H7 (cell line): ENCODE measurements at places on chromosomes 12 and 14. TPM values are rescaled to one million over a fixed set of nuclear protein-coding genes. Genes with fewer than 3 reads are reported as not detected.
A peak's percentile ranks its signal among the peaks of the same experiment; 100 is the strongest.

DNA sequence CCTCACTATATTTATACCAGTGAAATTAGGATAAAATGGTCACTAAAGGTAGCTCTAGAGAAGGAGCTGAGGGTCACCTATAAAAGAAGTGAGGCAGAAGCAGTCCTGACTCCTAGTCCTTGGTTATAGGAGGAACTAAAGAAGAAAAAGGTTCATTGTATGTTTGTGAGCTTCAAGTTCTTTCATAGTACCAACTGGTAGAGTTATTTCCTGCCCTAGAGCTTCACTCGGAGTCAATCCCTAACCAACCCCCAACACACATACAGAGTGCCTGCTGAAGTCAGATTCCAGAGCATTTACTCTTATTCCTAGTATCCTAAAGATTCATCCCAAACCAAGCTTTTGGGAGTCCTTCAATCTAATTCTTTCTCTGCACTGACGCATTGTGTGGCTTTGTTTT is 29.3 kb upstream of the FRMD6 start:
- DNase-seq = no peak

DNA sequence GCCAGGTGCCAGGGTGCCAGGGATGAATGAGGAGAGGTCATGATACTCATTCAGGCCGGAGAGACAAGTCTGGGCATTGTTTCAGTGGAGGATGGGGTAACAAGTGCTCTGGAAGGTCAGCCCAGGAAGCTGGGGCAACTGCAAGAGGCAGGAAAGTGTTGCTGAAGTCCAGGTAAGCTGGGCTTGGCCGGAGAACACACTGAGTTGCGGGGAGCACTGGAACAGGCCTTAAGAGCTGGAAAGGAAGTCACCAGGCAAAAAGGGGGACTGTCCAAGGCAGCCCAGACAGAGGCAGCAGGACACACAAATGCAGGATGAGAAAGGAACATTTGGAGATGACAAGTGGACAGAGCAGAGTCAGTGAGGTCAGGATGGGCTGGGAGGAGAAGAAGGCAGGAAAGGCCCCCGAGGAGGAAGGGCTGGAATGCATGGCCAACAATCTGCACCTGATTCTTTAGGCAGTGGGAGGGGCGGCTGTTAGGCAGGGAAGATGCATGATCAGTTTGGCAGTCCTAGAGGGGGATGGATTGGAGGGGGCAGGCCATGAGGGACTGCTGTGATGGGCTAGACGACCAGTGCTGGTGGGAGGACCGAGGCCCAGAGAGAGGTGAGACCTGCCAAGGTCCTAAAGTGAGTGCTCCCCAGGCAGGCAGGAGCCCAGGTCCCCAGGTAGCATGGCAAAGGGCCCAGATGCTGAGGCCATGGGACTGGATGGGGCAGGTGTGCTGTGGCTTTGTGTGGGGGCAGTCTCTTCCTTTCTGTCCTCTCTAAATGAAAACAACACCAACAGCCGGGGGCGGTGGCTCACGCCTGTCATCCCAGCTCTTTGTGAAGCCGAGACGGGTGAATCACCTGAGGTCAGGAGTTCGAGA is 17.2 kb upstream of the HHIPL1 start:
- DNase-seq = peak; percentile 63

- DNase-seq = no peak
Observed at GRCh38 chr12:5756338-5756842, 188.7 kb downstream of the ANO2 start.

GRCh38 chr12:42794806-42795205 is 205.3 kb upstream of the PRICKLE1 start:
- DNase-seq = no peak

DNA sequence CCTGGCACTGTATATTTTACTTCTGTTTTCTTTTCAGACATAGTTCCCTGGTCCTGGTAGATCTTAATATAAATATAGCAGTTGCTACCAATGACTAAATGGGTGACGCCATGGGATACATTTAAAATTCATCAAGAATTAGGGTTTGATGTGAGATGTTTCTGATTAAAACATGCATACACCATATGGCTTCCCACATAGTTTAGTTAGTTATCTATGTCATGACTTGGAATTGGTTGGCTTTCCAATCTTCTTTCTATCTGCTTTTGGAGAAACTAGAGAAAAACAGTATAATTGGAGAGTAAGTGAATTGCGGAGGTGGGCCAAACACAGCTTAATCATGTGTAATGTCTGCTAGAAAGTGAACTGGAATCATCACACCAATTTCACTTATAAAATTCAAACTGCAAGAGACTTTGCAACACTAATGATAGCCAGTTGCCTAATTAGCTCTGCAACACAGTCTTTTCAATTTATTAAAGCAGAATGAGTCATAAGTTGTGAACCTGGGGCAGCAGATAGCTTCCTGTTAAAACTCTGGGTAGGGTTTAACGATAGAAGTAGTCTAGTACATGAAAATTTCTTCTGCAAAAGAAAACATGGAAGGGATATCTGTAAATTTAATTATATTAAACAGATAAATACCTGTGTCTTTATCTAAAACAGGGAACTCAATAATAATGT is 295.2 kb downstream of the SLC16A7 start:
- no peak for DNase-seq

GRCh38 chr14:70018230-70018629 is 139.0 kb downstream of the SMOC1 start:
- DNase-seq = no peak

DNA sequence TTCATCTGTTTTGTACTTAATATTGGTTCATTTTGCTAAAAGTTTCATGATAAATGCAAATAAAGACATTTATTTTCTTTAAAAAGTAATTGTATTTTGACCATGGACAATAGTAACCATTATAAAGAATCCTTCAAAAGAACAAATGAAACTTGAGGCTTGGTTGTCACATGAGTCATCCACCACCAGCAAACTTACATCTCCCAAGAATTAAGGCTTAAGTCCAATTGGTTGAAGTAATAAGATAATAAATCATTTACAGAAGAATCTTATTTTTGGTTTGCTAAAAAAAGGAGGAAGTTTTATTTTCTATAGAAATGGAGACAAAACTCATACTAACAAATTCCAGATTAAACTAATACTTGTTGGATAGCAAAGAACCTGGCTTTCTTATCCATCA is 84.8 kb upstream of the KITLG start:
- no peak for DNase-seq

- no peak for DNase-seq
Observed at GRCh38 chr12:131136539-131136872, 182.8 kb downstream of the ADGRD1 start.

GRCh38 chr14:99274346-99275221 is 2.6 kb upstream of the BCL11B start:
- peak; percentile 94 for DNase-seq

Gene SERPINA12
- not detected in 2 replicates for total RNA-seq

- DNase-seq = peak; percentile 83
Observed at GRCh38 chr14:103549361-103550311, 12.8 kb downstream of the BAG5 start.

Gene B4GALNT3
- 10.9 and 15.5 TPM in 2 replicates for total RNA-seq

- DNase-seq = no peak
Observed at GRCh38 chr12:120677765-120678473, 9.0 kb upstream of the MLEC start.

- no peak for DNase-seq
Observed at GRCh38 chr12:128843538-128843937, 9.7 kb upstream of the GLT1D1 start.
